ENCODE measurements at places on chromosomes 2 and 18.

DNA sequence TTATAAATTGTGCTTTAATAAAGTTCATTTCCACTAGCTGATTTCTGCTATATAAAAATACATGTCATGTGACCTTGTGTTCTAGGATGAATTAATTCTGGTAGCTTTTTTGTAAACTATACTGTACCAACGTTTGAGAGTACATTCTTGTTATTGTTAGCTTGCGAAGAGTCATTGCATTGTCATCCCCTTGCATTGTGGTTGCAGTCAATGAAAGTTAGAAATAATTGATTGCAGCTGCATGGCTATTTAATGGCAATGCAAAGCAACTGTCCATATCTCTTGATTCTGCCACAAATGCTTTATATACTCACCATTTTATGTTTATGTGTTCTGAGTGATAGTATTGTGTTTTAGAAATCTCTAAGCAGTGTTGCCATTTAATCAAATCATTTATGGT, 91.6 kb downstream of the ZNF407 start:
- no peak for DNase-seq

- DNase-seq: no peak
Measured at GRCh38 chr2:176447616-176448015, 178.4 kb downstream of the MTX2 start.

GRCh38 chr18:36628435-36629137, 200.2 kb downstream of the TPGS2 start:
- DNase-seq: no peak

GRCh38 chr2:73131807-73132206, 19.1 kb upstream of the RAB11FIP5 start:
- DNase-seq: no peak

DNA sequence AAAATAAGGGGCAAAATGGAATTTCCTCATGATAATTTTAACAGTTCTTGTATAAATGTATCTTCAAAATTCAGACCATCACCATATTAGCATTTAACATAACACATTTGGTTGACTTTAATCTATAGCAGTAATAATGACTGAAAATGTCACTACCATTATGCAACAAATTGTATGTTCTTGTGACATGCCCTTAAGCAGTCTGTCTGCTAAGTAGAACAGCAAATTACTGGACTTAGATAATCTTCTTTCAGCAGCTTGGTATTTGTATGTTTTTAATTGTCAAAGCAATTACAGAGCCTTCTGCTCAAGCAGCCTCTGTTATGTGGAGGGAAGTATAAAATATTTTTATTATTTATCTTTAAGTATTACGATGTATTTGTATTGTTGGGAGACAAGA, 214.3 kb upstream of the NXPH2 start:
- no peak for DNase-seq

- no peak for DNase-seq
Measured at GRCh38 chr2:28355521-28356094, 37.0 kb upstream of the FOSL2 start.

- DNase-seq: no peak
Measured at GRCh38 chr2:148969659-148970061, 68.8 kb upstream of the LYPD6B start.

DNA sequence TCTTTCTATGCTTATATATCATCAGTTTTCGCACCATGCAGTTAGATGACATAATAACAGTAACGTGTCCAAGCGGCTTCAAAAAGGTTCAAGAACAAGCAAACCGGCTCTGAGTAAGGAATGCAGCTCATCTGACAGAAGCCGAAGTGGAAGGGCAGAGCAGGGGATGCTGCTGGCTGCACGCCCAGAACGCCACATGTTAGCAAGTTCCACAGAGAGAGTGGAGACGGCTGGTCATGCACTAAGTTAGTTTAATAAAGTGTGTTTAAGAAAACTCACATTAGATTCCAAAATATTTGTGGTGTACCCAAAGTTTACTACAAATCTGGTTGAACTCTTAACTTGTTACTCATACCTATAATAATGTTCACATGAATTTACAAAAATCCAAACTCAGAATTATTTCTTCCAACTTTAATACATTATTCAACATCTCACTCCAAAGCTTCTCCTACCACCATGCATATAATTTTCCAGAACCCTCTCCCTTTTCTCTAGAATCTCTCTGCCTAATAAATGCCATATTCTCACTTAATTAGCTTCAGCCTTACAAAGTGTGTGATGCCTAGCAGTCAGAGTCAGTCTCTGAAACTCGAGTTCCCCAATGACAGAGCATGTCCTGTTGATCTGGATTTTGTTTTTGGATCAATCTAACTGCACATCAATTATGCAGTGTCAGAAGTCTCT, 170.0 kb downstream of the DNAH7 start:
- DNase-seq: peak; percentile 86

DNA sequence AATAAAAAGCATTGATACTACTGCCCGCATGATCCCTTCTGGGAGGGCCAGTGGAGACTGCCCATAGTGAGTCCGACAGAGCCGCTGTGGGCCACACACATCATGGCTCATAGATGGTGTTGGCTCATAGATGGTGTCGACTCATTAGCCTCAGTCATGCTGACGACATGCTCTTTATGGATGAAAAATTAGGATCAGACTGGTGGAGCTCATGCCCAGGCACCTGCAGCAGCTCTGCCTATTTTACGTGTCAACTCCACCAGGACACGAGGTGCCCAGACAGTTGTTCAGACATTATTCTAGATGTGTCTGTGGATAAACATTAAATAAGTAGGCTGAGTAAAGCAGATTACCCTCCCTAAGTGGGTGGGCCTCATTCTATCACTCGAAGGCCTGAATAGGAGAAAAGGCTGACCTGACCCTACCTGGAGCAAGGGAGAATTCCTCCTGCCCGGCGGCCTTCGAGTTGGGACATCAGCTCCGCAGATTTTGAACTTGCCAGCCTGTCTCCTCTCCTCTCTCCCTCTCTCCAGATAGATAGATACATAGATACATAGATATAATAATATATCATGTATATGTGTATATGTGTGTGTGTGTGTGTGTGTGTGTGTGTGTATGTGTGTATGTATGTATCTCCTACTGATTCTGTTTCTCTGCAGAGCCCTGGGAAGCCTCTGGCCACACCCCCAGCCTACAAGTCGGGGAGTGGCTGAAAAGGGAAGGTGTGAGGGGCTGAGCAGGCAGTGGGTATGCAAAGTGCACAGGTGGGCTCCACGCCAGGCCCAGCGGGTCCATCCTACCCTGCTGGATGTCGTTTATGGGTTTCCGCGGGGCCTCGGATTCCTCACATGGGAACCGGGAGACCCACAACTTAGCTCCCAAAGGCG, 13.6 kb upstream of the TEX51 start:
- DNase-seq: no peak

DNA sequence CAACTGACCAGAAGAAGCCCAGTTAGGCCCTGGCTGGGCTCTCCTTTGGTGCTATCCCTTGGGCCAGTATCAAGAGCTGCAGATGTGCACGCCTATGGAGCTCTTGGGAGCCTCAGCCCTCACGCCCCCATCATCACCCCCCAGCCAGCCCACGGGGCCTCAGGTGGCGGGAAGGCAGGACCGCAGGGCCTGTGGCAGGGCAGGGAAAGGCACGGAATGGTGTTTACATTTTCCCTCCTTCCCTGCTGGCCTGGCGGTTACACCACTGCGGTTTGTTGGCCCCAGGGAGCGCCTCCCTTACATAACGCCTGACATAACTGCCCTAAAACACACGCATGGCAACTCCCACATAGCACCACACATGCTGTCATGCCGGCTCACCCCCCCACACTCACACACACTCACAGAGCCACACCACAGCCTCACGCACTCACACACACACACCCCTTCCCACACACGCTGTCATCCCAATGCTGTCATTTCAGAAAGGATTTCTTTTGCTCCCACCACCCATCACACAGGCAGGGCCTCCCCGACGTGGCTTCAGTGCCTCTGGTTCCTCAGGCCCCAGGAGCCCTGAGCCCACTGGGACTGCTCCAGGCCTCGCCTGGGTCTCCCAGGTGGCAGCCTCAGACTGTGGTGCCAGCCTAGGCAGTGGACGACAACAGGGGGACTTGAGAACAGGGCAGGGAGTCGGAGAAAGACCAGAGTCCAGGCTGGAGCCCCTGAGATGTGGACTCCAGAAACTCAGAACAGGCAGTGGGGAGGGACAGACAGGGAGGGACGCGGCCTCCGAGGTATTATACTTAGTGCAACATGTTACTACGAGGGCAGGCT, 15.7 kb downstream of the ZFP36L2 start:
- DNase-seq: no peak

- no peak for DNase-seq
Measured at GRCh38 chr2:226478109-226478809, 321.4 kb downstream of the IRS1 start.

DNA sequence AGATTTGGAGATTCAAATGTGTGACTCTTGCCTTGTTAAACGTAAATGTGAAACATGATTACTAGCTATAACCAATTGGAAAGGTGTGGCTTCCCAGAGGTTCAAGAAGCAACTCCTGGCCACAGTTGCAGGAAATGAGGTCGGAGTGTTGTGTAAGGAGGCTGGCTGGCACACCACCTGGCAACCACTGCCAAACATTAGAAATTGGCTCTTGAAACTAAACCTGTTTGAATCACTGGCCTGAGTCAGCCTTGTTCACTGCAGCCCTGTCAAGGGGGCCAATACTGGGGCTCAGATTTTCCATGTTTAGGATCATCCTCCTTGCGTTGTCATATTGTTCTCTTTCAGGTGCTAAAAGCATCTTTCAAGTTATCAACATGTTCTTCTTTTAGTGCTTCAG, 206.3 kb downstream of the ARL6IP6 start:
- no peak for DNase-seq

DNA sequence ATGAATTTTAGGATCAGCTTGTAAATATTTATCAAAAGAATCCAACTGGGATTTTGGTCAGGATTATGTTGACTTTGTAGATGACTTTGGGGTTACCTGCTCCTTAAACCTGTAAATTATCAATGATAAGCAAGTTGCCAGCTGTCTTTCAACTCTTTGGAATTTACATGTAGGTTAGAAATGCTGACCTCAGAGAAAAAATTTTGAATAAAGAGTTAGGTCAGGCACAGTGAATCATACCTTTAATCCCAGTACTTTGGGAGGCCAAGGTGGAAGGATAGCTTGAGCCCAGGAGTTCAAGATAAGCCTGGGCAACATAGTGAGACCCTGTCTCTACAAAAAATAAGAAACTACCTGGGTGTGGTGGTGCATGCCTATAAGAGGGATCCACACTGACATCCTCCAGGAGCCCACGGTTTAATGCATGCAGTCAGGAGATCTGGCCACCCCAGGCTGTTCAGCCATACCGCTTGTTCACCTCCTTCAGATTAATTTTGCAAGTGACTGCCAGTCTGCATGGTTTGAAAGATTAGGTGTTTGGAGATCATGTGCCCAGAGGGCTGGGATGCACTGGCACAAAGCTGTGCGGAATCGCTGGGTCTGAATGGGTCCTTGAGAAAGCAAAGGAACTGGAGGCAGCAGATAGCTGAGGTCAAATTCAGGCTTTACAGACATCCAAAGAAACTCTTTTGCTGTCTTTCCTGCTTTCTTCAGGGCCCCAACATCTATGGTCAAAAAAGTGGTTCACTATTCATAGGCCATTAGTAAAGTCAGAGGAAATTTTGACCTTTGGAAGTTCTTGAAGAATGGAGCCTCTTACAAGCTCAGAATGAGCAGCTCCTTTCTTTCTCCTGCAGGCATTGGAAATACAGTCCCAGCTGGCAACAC, 83.4 kb upstream of the TXNDC2 start:
- no peak for DNase-seq

DNA sequence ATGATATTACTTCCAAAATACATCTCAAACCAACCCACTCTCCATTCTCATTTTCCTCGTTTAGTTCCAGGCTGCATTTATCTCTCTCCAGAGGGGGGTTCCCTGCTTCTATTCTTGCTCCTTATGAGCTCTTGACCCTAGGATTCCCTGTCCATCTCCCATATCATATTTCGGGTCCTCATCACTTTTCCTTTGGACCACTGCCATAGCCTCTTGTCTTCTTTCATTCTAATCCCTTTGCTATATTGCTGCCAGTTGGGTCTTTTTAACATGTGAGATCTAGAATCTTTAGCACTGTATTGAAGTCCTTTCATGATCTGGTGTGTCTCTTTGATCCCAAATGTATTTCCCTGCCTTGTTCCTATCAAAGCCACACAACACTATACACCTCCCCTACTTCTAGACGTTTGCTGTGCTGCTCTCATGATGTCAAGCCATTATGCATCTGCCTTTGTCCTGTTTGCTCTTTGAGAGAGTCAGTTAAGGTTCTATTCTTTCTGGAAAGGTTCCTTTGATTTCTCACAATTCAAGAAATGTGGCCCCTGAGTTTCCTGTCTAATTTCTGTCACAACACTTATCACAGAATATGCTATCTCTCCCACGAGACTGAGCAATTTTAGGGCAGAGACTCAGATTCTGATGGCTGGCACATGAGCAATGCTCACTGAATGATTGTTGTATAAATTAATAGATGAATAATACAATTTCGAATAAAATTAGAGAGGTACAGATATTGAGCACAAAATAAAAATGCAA, 43.2 kb upstream of the SESTD1 start:
- no peak for DNase-seq

- no peak for DNase-seq
Measured at GRCh38 chr2:142880279-142880678, 2.8 kb downstream of the KYNU start.

DNA sequence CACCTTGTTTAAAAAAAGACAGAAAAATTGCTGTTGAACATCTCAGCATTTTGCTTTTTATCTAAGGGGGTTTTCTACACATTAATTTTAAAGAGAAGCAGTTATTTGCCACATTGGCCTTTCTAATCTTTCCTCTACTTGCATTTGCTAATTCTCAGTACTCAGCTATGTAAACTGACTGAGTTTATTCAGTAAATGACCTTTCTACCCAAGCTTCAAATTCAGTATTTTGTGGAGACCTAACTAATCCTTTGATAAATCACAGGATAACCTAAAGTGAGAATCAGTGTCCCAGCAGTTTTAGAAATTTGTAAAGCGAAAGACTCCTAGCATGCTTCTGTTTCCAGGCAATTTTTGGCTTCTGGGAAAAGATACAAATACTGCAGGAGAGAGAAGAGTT, 288.4 kb downstream of the ASXL3 start:
- DNase-seq: no peak

DNA sequence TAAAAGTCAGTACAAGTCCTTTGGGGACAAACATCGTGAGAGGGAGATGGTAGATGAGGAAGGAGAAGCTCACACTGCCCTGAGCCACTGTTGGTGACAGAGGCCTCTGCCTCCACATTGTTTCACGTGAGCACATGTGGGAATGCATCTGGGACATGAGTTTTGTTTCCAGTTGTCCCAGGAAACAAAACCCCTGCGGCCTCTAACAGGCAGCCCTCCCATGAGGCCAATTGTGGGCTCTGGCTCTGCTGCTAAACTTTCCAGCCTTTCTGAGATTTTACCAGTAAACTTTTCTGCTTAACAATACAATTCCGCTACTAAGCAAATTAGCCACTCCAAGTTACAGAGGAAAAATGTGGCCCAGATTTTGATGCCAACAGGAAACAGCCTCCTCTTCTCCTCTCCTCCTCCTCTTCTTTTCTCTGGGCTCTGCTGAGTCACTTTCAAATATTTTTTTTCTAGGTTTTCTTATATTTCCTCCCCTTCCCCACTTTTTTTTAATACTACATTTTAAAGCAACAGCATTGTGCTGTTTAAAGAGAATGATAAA, 23.4 kb upstream of the LRRC30 start:
- no peak for DNase-seq

- no peak for DNase-seq
Measured at GRCh38 chr2:210598219-210598618, 41.8 kb downstream of the CPS1 start.

GRCh38 chr2:219215871-219216534, 2.8 kb downstream of the ABCB6 start:
- no peak for DNase-seq

GRCh38 chr2:108271691-108272253, 16.9 kb upstream of the SULT1C2 start:
- no peak for DNase-seq

Measured in mesothelial cell of epicardium (in vitro differentiated cells).